ENCODE measurements at places on chromosomes 2 and 18. TPM values are rescaled to one million over a fixed set of nuclear protein-coding genes. Genes with fewer than 3 reads are reported as not detected.

The TOGARAM2 gene
- under 0.01 TPM for total RNA-seq

The NYAP2 gene
- total RNA-seq = not detected

The TRIM43 gene
- not detected for total RNA-seq

The COX7A2L gene
- 197 TPM for total RNA-seq

The CCL20 gene
- total RNA-seq = 2.2 TPM

The C2orf80 gene
- total RNA-seq = not detected

The CNDP1 gene
- 0.15 TPM for total RNA-seq

The CD8B2 gene
- total RNA-seq = not detected

The BMP10 gene
- not detected for total RNA-seq
